ENCODE measurements at places on chromosomes 7 and 10.

- no peak for DNase-seq
Measured at GRCh38 chr10:26696786-26697162, 727 bp upstream of the PDSS1 start.

DNA sequence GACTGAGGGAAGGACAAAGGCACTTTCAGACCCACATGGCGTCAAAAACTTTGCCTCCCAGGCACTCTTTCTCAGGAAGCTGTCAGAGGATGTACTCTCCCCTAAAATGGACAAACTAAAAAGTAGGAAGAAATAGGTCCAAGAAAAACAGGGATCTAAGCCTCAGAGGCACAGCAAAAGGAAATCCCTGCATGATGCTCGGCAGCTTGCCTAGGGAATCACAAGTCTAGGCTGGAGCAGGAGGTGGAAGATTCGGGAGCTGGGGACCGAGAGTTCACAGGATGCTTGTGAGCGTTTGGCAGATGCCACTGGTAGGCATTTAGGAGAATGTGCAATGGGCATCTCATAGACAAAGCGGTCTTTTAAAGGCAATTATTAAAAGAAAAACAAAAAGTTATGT, 60.8 kb downstream of the ATXN7L1 start:
- DNase-seq = no peak

DNA sequence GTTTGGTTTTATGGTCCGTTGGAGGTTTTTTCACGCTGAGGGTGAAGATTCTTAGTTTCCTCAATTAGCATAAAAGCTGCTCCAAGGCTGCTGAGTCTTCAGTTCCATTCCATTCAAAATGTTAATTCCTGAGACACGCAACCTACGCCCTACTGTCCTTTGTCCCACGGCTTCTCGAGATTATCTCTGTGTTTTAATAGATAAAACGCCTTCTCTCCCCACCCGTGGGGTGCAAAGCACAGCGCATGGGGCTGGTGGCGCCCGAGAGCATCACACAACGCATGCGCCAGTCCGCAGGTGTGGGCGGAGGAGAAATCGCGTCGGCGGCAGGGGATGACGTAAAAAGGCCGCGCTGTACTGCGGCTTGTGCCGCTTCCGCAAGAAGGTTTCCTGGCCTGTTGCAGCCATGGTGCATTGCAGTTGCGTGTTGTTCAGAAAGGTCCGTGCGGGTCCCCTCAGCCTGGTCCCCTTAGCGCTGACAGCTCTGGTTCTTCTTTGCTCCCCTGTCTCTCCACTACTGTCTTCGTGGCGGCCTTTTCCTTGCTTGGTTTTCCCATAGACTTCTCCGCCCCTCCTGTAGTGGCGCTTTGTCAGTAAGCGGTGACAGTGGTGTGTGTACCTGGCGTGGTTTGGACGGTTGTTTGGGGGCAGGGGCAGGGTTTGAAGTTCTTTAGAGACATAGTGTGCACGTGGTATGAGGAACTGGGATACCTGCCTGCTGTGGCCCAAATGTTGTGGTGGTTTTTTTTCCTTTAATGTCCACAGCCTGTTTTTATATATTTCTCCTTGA, at the start of gene GTPBP10:
Gene GTPBP10 (plus strand): TSS at position 381 of the 790 bp plus-strand sequence. CDS start 26 bp downstream, at position 407.
- DNase-seq = peak; percentile 94

GRCh38 chr7:130939321-130940095, 205.5 kb upstream of the KLF14 start:
- DNase-seq = no peak

- no peak for DNase-seq
Measured at GRCh38 chr10:75982611-75983369, 551.4 kb downstream of the LRMDA start.

GRCh38 chr7:39678930-39679709, 55.7 kb downstream of the RALA start:
- DNase-seq = no peak

- DNase-seq = no peak
Measured at GRCh38 chr7:22005151-22005550, 59.5 kb upstream of the CDCA7L start.

GRCh38 chr7:137254766-137255165, 88.8 kb downstream of the PTN start:
- DNase-seq = no peak

DNA sequence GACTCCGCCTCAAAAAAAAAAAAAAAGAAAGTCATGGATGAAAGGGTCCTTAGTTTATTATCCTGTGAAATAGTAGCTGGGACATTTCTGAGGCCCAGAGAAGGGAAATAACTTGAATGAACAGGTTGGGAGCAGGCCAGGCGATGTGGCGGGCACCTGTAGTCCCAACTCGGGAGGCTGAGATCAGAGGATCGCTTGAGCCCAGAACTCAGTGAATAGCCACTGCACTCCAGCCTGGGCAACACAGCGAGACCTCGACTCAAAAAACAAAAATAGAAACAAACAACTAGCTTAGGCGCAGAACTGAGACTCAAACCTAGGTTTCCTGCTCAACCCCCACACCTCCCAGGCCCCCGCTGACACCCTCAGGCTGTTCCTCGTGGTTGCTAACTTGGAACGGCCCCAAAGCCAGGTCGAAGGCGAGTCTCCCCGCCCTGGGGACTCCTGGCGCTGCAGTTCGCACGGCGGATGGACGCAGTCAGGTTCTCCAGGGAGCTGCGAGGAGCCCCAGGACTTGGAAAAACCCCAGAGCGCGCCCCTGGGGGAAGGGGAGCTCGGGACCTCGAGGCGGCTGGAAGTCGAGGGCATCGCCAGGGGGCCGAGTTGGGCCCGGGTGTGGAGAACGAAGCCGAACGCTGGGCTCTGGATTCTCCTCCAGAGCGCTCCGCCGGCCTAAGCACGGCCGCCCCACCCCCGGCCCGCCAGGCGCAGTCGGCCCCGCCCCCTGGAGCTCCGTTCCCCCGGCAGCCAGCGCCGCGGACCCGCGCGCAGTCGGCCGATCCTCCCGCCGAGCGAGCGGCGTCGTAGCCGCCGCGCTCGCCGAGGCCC, at the start of gene STOX1:
Gene STOX1 (plus strand): TSS at position 768 of the 828 bp plus-strand sequence. CDS start 93 bp downstream, outside the sequence.
- peak; percentile 49 for DNase-seq
